Ascending aorta (tissue), 2 donors: ENCODE measurements at places on chromosomes 11 and 22. TPM values are rescaled to one million over a fixed set of nuclear protein-coding genes. Genes with fewer than 3 reads are reported as not detected.

The NCF4 gene
- 13.7 TPM for total RNA-seq

The PARVG gene
- 19.9 TPM for total RNA-seq

The MOGAT2 gene
- total RNA-seq: not detected

The P2RY6 gene
- 8.8 TPM for total RNA-seq

The SC5D gene
- 18.8 TPM for total RNA-seq

The CTSW gene
- total RNA-seq: not detected

GRCh38 chr11:13667795-13668101 is 720 bp upstream of the FAR1 start:
- no peak for DNase-seq

DNA sequence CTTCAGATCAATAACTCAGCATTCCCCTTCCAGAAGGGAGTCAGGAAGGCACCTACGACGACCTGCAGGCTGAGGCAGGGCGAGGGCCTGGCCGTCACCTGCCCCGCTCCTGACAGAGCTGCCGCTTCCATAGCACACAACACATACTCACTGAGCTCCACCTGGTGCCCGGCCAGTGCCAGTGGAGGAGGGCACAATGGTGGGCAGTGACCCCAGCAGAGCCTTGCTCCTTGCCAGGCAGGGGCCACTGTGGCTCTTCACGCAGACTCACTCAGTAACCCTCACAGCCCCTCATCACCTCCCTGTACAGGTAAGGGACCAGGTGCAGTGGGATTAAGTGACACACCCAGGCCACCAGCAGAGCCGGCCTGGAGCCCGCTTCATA is 24.6 kb downstream of the LRFN4 start:
- no peak for DNase-seq

DNA sequence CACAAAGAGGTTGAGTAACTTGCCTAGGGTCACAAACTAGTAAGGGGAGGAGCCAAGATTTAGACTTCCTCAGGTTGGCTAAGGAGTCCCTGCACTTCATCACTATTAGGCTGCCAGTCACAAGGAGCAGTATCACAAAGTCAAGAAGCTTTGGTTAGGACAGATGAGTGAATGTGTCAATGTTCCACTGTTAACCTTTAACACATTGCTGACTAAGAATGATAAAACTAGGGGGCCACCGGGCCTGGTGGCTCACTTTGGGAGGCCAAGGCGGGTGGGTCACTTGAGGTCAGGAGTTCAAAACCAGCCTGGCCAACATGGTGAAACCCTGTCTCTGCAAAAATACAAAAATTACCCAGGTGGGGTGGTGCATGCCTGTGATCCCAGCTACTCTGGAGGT is 32.0 kb downstream of the TMEM123 start:
- no peak for DNase-seq

DNA sequence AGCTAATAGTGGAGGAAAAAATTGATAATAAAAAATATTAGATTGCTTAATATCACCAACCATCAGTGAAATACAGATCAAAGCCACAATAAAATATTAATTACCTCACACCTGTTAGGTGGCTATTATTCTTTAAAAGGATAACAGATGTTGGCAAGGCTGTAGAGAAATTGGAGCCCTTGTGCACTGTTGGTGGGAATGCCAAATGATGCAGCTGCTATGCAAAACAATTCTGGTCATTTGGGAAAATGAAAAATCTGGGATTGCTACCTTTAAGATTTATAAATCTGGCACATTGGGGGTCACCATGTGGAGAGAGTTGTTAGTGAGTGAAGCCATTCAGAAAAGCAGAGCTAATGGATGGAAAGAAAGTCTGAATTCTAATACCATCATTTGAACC is 143.4 kb downstream of the FCHSD2 start:
- DNase-seq: no peak

- DNase-seq: no peak
Measured at GRCh38 chr11:100706179-100706578, 19.1 kb downstream of the ARHGAP42 start.

DNA sequence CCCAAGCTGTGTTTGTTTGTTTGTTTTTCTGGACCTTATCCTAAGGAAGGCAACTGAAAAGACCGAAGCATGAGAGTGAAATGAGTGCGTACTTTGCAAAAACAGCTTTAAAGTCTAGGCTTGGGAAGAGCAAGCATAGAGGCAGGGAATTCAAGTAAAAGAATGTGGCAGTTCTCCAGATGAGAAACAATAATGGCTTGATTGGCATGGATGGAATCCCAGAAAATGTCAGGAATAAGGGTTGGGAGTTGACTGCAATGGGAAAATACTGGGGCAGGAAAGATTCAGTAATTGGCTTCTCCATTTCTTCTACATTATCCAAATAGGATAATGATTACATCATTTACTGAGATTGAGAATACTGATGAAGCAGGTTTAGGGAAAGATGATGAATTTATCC is 17.5 kb downstream of the SAAL1 start:
- no peak for DNase-seq

DNA sequence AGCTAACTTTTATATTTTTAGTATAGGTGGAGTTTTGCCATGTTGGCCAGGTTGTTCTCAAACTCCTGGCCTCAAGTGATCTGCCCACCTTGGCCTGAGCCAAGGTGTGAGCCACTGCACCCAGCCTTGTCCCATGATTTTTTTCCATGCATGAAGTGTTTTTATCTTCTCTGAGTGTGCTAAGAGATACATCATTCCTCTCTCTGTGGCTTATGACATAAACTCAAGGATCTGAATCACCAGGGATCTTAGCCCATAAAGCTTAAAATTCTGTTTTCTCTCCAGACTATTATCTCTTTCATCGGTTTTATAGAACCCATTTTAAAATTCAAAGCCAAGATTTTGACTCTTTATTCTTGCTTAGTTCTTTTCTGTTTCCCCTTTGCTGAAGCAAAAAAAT is 48.4 kb upstream of the C11orf58 start:
- DNase-seq: no peak

DNA sequence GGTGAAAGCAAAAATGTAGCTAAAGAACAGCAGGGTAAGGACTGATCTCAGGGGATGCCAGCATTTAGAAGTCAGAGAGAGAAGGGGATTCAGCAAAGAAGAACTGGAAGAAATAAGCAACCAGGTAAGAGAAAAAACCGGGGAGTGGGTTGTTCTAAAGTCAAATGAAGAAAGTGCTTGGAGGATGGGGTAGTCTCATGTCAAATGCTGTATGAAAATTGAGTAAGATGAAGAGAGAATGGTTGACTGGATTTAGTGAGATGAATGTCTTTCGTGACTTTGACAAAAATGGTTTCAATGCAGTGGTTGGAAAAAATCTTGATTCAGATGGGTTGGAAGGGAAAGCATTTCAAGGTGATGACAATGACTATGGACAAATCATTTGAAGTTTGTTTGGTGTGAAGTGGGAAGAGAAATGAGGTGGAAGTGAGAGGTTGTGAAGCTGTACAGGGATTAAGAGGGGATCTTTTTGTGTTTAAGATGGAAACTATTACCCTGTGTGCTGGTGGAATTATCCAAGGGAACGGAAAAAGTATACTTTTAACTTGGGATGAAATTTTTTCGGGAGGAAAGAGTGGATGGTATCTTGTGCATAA is 484.0 kb downstream of the ETS1 start:
- DNase-seq: no peak

DNA sequence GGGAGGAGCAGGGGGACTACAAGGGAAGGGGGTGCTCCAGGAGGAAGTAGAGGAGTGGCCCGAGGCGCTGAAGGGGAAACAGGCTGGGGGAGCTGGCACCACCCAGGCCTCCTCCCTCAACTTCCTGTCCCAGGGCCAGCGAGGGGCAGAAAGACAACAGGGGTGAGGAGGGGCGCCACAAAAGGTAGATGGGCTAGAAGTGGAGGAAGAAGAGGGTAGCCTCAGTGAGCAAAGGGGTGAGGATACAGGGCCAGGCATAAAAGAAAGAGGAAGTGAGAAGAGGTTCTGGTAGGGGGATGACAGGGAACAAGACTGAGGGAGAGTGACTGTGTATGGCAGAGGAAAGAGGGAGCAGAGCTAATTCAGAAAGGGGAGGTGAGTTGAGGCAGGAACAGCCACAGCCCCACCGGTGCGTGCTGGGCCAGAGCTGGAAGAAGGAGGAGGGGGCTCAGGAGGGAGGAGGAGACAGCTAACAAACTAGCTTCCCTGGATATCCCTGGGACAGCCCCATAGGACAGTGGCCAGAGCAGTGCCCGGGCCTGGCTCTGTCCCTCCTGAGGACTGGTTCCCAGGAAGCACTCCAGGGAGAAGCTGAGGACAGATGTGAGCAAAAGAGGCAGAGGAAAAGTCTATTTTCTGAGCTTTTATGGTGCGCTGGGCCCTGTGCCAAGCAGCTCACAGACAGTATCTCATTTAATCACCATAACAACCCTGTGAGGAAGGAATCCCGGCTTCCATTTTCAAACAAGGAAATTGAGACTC is 8.5 kb downstream of the DCHS1 start:
- DNase-seq: peak; percentile 68
